ENCODE measurements at places on chromosomes 5 and 9.

GRCh38 chr5:142246258-142246657 lies 78.6 kb downstream of the SPRY4 start:
- DNase-seq, result no peak

DNA sequence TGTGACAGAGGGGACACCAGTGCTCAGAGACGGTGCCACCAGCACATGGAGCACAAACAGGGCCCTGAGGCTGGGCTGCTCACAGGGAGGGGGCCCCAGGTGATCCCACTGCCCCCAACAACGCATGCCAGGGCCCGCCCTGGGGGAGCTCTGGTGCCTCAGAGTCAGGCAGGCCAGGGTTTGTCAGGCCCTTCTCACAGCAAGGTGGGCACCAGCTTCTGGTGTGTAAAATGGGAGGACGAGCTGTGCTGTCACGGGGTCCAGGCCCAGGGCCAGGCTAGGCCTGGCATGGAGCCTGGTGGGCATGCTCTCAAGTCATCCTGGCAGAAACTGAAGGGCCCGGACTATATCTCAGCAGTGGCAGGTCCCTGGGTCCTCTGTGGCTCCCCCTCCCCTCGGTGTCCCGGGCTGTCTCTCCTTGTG lies 34.5 kb downstream of the PRRT1B start:
- no peak for DNase-seq

GRCh38 chr5:62152394-62153087 lies 153.5 kb upstream of the KIF2A start:
- DNase-seq, result no peak

GRCh38 chr9:81489046-81489445 lies 200.3 kb downstream of the TLE1 start:
- no peak for DNase-seq

DNA sequence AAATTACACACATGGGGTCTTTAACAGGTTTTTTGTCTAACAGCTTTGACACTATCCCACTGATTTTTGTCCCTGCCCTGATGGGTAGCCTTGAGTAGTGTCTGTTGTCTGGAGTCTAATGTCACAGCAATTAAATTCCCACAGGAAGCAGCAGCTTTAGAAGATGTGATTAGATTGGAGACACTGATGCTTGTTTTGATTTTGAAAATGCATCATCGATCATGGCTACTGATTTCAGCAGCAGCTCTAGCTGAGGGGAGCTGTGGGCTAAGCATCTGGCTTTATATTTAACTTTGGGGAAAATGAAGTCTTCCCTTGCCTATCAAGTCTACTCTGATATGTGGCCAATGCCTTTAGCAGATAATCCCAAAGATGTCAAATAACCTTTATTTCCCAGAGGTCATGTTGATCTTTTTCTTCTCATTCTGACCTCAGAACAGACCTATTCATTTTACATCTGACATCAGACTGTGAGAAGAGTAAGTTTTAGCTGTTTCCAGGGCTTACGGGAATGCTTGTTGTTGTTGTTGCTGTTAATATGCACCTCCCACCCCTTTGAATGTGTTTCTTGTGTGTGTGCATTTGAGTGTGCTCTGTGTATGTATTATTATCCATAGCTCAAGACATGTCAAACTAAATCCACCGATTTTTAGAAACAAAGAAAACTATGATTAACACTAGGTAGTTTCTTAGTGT lies 704.9 kb upstream of the NUDT12 start:
- DNase-seq, result no peak

DNA sequence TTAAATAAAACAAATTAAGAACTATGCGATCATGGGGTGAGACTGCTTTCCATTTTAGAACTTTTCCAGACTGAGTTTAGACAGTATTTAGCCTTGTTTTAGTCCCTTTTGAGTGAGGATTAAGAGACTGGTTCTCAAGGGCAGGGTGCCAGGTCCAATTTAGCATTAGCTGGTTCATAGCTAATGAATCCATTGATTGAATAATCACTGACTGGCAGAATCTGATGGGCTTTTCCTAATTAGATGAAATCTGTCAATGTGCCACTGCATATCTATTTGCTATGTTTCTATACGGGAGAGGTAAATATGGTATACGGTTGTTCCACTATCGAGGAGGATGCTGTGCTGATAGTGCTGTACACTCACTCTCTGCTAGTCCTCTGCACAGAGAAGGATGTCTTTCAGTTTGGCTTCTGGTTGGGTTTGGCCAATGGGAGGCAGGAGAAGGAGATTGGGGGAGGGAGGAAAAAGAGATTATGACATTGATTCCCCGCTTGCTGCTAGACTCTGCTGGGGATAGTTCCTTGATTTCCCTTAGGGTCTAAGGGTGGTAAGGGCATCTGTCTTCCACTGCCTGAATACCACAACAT lies 496.6 kb downstream of the CTNND2 start:
- no peak for DNase-seq

GRCh38 chr9:131107760-131108159 lies 11.4 kb downstream of the AIF1L start:
- DNase-seq, result no peak

- no peak for DNase-seq
These were observed 48.6 kb upstream of the TLE1 start for GRCh38 chr9:81737871-81738507.

GRCh38 chr5:168374532-168374931 lies 83.1 kb downstream of the WWC1 start:
- no peak for DNase-seq

DNA sequence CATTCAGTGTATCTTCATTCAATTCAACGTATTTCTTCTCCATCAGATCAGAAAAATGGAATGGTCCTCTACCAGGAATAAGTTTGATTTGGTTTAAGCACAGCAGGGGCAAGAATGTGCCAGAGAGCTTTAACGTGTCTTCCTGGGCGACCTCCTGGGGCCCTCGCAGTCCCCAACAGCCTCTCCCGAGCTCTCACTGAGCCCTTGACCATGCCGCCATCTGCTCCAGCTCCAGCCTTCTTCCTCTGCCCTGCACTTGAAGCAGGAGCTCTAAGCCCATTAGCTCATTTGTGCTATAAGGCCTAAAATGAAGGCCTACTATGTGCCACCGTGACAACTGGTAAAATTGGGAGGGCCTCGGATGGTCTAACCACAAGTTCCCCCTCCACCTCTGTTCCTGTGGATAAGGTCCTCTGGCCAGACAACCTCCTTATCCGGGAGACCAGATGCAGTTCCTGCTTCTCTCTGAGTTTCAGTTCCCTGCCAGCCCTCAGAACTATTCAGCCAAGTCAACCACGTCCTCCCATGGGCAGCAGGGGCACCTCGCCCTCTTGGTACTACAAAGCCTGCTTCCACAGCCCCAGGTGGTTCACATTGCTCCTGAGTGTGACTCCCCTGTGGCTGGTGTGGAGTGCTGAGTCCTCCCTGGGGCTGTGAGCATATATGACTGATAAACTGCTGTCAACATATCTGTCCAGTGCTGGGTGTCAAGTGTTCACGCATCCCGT lies 35.8 kb downstream of the C5orf15 start:
- DNase-seq, result no peak

GRCh38 chr9:70975821-70976220 lies 145.6 kb downstream of the TRPM3 start:
- DNase-seq, result no peak

DNA sequence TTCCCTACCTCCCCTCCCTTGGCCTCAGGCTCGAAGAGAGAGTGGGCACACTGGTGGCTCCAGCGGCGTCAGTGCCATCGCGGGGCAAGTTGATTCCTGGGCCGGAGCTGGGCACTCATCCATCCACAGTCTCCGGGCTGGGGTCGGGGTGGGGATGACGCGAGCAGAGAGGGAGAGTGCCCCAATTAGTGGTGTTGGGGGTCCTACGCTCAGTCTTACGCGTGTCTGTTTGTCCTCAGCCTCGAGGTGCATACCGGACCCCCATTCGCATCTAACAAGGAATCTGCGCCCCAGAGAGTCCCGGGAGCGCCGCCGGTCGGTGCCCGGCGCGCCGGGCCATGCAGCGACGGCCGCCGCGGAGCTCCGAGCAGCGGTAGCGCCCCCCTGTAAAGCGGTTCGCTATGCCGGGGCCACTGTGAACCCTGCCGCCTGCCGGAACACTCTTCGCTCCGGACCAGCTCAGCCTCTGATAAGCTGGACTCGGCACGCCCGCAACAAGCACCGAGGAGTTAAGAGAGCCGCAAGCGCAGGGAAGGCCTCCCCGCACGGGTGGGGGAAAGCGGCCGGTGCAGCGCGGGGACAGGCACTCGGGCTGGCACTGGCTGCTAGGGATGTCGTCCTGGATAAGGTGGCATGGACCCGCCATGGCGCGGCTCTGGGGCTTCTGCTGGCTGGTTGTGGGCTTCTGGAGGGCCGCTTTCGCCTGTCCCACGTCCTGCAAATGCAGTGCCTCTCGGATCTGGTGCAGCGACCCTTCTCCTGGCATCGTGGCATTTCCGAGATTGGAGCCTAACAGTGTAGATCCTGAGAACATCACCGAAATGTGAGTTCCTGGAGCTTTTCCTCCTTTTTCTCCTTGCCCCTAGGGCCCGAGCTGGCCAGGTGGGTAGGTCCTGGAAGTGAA lies 861 bp downstream of the NTRK2 start:
- DNase-seq, result no peak

GRCh38 chr5:74187757-74188156 lies 452.8 kb downstream of the ENC1 start:
- no peak for DNase-seq

- no peak for DNase-seq
These were observed 174.3 kb upstream of the PIK3R1 start for GRCh38 chr5:68041293-68041692.

GRCh38 chr9:12748016-12748415 lies 26.8 kb upstream of the LURAP1L start:
- DNase-seq, result no peak

- no peak for DNase-seq
These were observed 59.9 kb upstream of the RAPGEF6 start for GRCh38 chr5:131694926-131695325.

DNA sequence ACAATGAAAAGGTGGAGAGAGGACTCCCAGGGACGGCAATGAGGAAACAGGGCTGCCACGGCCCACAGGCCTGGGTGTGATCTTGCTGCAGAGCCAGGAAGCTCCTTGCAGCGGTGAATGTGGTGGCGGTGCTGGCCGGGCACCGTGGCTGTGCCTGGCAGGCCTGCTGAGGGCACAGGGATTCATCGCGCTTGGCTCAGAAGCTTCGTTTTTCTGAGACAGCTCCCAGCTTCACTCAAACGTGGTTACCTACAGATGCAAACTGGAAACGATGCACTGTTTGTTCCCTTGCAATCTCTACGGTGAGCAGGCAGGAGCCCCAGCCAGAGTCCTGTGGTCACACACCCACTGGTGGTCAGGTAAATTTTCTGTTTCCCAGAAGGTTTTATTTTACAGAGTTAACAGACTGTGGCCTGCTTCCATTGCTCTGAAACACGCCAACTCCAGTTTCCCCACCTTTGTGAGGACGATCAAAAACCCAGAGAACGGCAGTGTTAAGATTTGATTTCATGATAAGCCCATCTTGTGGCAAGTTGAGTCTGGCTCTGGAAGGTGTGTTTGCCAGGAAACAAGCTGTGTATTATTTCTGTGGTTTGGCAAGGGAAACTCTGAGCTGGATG lies 183.9 kb downstream of the AUH start:
- peak; percentile 65 for DNase-seq

DNA sequence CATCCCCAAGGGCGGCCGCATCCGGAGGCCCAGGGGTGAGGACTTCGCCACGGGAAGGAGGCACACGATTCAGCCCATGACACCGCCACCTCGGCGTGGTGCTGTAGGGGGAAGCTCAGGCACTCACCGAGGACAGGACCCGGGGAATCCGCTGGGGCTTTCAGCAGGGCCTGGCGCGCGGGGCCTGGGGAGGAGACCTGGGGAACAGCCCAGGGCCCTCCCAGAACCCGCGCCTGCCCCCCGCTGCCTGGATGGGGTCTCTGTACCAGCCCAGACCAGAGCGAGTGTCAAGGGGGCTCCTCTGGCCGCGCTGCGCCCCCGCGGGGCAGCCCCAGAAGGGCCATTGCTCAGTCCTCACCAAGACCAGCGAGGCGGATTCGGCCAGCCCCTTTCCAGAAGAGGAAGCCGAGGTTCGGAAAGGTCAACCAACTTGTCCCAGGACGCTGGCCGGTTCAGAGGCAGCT lies 12.8 kb downstream of the COL23A1 start:
- no peak for DNase-seq

DNA sequence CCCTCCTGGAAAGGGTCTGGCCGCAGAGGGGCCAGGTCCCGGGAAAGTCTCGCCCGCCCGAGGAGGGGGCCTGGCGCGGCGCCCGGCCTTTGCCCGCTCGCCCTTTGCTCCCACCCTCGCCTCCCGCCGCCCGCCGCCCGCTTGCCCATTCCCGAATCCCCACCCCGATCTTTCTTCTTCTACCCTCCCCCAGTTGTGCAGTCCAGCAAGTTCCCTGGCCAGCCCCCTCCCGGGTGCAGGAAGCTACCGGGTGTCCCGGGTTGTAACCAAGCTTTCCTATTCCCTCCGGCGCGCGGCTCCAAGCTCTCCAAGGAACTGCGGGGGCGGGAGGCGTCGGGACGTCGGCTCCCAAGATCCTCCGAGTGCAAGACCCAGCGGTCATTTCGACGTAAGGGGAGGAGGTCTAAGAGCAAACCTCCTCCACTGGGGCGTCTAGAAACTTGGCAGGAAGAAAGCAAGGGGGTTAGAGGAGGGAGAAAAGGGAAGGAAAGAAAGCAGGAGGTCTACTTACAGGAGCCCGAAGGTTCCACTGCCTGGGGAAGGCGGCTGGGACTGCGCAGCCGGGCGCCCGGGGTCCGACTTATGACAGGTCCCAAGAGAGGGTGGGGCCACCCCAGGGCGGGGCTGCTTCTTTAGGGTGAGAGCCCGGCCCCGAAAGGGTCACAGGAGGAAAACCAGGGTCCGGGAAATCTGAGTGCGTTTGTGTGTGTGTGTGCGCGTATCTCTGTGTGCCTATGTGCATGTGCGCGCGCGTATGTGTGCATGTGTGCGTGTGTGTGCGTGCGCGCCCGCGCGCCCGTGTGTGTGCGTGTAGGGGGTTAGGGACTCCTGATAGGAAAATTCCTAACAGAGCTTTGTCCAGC lies at the start of gene PTGR1:
TSS of gene PTGR1 (minus strand) at position 556 of the 863 bp plus-strand sequence. CDS start 2,225 bp downstream, outside the sequence.
- DNase-seq, result peak; percentile 21
